NCI-H1105 treated with DMSO at 0.1 percent for 48 hours (cell line): ENCODE measurements at places on chromosomes 4 and X.
A peak's percentile ranks its signal among the peaks of the same experiment; 100 is the strongest.

GRCh38 chr4:147160908-147161513 is 215.3 kb upstream of the TTC29 start:
- DNase-seq = peak; percentile 43

GRCh38 chrX:77595848-77596247 is 148.7 kb downstream of the FGF16 start:
- DNase-seq = no peak

GRCh38 chr4:95204873-95205272 is 343.9 kb downstream of the UNC5C start:
- no peak for DNase-seq

DNA sequence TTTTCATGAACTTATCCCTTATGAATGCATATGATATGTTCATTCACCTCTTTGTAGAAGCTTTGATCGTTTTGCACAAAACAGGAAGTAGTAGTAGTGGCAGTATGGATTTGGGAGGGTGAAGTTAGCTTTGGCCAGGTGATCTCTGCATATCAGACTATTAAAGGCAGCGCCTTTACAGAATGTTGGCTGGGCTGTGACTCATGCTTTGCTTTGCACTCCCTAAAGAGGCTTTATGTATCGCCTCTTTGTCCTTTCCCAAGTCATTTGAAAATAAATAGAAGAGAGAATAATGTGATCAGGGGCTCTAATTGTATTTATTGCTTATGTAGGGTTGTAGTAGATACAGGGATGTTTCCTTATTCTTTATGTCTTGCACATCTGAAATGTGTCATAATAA is 50.4 kb downstream of the SHROOM3 start:
- DNase-seq = no peak

GRCh38 chr4:103498161-103499070 is 221.4 kb downstream of the TACR3 start:
- no peak for DNase-seq

- no peak for DNase-seq
These were observed 11.6 kb downstream of the JAKMIP1 start for GRCh38 chr4:6188687-6189305.

- no peak for DNase-seq
These were observed 168.3 kb upstream of the PUDP start for GRCh38 chrX:7316280-7316679.

GRCh38 chrX:19086102-19086772 is 36.0 kb downstream of the ADGRG2 start:
- no peak for DNase-seq

- no peak for DNase-seq
These were observed 166.4 kb downstream of the TRIML1 start for GRCh38 chr4:188305690-188306089.

DNA sequence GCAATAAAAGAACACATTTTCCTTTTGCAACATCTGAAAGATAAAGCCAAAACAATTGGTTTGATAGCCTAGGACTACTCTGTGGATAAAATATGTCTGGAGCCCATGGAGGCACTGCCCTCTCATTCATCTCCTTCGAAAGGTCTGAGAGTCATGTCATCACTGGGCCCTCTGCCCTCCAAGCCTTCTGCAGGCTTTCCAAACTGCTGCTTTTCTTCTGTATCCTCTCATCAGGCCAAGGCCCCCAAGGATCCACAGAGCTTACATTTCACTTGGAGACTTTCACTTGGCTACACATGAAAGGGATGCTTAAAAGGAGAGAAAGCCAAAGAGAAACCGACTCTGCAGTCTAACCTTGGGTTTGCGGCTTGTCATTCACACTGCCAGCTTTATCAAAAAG is 109.9 kb downstream of the SH3RF1 start:
- DNase-seq = no peak

GRCh38 chr4:152522245-152522644 is 13.6 kb downstream of the FBXW7 start:
- DNase-seq = no peak

- no peak for DNase-seq
These were observed 261.6 kb downstream of the SPATA18 start for GRCh38 chr4:52312722-52313121.

GRCh38 chrX:63475200-63475599 is 124.1 kb upstream of the SPIN4 start:
- DNase-seq = no peak

GRCh38 chr4:16916031-16916430 is 17.6 kb upstream of the LDB2 start:
- no peak for DNase-seq

DNA sequence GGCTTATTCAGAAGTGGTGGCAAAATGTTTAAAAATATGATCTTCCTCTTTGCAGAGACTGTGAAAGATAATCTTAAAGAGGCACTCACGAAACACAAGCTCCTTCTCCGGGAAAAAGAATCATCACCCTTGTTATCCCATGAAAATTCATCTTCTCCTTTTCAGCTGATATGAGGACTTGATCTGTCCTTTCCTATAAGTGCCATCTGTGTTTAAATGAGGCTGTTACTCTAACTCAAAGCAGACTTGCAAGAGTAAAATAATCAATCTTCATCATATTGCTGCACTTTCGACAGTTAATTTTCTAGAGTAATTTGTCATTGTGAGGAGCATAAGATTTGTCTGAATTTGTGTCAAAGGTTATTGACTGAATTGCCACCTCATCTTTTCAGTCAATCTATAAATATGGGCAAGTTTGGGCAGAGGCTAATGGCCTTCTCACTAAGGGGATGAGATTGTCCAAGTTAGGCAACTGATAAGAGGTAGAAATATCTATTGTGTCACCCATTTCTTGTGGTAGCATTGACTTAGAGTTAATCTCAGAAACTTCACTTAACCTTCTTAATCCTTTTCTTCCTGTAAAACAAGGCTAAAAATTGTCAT is 452.9 kb downstream of the GRXCR1 start:
- no peak for DNase-seq

- no peak for DNase-seq
These were observed 13.0 kb upstream of the CXCL2 start for GRCh38 chr4:74111990-74112389.

DNA sequence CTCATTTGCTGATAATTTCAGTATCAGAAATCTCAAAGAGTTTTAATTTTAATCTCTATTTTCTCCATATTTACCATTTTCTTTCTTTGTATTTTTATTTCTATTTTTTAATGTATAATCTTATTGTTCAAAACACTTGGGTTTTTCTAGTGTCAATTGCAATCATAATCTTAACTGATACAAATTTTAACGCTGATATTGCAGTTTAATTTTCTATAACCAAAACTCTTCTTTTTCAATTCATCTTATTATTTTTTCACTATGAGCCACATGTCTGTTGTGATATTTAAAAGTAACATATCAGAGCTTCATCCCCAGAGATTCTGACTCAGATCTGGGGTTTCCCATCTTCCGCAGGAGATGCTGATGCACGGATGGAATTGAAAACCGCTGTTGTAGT is 16.2 kb downstream of the ADAM29 start:
- no peak for DNase-seq

GRCh38 chr4:81903212-81903611 is 431.5 kb upstream of the RASGEF1B start:
- DNase-seq = no peak

DNA sequence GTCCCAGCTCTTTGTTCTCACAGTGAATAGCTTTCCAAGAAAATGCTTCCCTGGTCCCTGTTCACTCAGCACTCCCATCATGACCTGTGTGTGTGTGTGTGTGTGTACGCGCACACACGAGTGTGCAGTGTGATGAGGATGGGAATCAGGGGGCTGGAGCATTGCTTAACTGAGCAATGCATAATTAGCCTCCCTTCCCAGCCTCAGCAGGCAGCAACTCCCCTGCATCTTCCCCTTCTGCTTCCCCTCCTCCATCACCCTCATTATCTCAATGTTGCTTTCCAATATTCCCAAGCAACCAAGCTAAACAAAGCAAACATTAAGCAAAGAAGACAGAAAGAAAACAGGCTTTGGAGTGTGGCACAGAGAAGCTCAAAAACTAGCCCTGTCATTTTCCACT is 137.0 kb downstream of the RBM47 start:
- no peak for DNase-seq

- no peak for DNase-seq
These were observed 47.9 kb downstream of the BMP2K start for GRCh38 chr4:78824001-78824400.

- DNase-seq = no peak
These were observed 208.7 kb upstream of the FTHL17 start for GRCh38 chrX:31280580-31280979.

DNA sequence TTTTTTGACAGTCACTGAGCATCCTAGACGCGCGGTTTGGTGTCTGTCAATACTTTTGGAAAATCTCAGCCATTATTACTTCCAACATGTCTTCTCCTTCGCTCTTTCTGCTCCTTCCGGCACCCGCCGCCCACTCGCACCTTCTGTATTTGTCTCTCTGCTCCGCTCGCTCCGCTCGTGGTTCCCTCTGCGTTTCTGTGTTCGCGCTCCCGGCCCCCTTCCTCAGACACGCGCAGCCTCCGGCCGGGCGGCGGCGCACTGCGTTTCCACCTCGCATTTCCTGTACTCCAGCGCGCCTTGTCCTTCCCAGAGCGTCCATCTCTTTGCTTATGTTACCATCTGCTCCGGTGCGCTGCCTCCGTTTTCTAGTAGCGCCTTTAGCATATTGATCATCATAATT is 21.1 kb downstream of the PDE6B start:
- DNase-seq = no peak

GRCh38 chrX:104137496-104137895 is 19.3 kb downstream of the SLC25A53 start:
- DNase-seq = no peak

- no peak for DNase-seq
These were observed 57.3 kb downstream of the SEPTIN11 start for GRCh38 chr4:77006753-77007353.

DNA sequence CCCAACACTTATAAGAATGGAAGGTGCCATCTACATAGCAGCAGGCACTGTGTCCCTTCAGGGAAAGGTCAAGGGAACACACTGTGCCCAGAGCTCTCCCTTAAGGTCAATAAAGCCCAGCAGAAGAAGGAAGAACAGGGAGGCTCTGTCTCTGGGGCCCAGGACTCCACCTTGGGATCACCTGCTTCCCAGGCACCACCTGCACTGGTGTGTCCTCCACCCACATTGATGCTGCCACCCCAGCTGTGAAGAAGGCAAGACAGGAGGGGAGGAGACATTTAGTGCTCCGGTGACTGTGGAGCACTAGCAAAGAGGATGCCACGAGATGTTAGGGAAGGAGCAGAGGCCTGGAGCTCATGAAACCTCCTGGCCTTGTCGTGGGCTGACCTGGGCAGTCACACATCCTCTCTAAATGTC is 53.4 kb downstream of the FHDC1 start:
- no peak for DNase-seq

GRCh38 chrX:39012621-39013111 is 211.4 kb downstream of the MID1IP1 start:
- DNase-seq = no peak

- no peak for DNase-seq
These were observed 182.7 kb downstream of the ANK2 start for GRCh38 chr4:113232194-113232593.

DNA sequence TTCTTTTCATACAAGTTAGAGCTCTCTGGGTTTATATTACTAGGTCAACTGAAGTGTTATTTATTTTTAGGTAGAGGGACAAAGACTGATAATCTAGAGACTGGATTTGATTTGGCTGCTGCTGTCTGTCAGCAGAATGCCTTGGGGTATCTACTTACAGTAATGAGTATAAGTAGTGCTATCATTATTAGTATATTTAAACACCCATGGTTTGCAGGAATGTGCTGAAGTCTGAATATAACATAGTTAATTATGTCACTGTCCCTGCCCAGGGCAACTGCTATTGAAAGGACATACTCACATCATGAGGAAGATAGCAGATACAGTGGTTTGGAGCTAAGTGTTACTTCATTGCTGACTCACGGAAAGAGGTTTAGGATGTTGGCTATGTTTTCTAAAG is 76.2 kb downstream of the PRRG1 start:
- DNase-seq = no peak

- no peak for DNase-seq
These were observed 103.2 kb downstream of the GC start for GRCh38 chr4:71680706-71681105.

DNA sequence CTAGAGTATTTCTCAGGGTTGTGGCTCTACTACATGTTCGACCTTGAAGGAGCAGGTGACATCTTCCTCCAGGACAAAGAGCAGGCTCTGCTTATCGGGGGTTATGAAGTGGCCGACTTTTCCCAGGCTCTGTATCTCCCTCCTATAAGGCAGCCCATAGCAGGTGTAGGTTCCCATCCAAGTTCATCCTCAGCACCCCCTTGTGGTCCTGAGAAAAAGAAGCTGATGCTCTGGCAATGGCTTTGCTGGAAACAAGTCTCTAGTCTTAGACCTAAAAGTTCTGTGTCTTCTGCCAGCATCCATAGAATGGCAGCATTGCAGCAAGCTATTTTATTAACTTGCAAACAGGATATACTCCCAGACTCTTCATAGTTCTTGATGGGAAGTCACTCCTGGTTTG is 836.6 kb upstream of the PRKX start:
- no peak for DNase-seq

GRCh38 chr4:174375422-174375821 is 91.7 kb downstream of the CEP44 start:
- no peak for DNase-seq

DNA sequence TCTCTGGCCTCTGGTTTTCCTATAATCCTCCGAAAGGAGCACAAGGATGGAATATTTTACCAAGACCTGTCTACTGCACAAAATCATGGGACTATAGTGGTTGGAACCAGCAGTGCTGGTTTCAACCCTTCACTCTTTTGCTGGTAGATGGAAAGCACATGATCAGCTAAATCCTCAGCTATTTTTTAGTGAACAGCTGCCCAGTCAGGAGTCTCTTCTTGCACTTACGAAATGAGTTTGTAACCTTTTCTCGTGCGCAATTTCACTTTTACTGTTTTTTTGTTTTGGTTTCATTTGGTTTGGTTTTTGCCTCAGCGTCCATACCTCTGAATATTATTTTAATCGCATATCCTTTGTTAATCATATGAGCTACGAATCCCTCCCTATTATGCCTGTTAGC is 418.5 kb upstream of the CPEB2 start:
- no peak for DNase-seq

DNA sequence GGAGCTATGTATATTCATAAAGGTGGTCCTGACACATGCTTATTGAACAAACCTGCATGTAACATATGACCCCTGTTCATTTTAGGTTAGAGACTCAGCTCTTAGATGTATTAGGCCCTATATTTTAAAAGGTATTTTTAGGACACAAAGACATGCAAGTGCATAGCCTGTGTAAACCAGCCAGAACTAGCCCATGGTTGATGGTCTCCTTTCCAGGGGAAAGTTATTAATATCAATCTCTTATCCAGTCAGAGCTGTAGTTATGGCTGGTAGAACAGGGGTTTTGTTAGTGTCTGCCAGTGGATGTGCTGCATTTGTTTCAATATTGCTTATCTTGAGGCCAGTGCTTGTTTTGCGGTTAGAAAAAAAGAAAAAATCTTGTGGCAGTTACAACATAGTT is 488.6 kb downstream of the KCTD8 start:
- DNase-seq = no peak

GRCh38 chr4:36313301-36313700 is 31.9 kb downstream of the DTHD1 start:
- no peak for DNase-seq
